Suppressor macrophage treated with lipopolysaccharide for 4 hours (primary cell): ENCODE measurements at places on chromosomes 6 and 20.
A peak's percentile ranks its signal among the peaks of the same experiment; 100 is the strongest.

DNA sequence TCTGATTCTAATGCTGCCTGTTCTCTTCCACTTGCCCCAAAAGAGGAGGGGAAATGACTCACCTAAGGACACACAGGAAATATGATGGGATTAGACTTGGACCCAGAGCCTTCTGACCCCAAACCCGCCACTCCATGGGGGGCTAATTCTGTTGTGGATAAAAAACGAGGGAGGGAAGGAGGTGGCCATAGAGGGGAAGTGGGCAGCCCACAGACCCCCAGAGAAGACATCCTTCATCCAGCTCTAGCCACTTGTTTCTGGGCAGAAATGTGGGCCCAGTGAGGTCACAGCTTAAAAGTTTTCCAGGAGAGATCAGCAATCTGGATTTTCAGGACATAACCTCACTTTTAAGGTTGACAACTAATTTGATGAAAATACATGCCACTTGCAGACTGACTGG lies 202.1 kb downstream of the ANKRD60 start:
- no peak for DNase-seq

GRCh38 chr20:2279253-2279779 lies 16.5 kb upstream of the TGM3 start:
- no peak for DNase-seq

- no peak for DNase-seq
Measured at GRCh38 chr6:157436944-157437336, 56.0 kb downstream of the ZDHHC14 start.

- DNase-seq, result no peak
Measured at GRCh38 chr20:24609757-24610156, 140.3 kb downstream of the SYNDIG1 start.

DNA sequence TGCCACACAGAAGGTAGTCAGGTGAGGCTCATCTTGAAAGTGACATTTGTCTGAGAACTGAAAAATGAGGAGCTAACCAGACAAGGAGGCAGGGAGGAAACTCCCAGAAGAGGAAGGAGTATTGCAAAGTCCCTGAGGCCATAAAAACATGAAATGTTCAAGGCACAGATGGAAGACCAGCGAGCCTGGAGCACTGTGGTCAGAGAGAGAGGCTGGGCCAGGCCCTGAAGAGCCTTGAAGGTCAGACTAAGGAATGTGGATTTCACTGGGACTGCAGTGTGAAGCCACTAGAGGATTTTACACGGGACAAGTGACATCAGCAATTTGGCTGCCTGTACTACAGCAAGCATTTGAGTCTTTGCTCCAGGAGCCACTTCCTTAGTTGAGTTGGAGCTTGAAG lies 21.1 kb upstream of the TMEM181 start:
- DNase-seq, result no peak

DNA sequence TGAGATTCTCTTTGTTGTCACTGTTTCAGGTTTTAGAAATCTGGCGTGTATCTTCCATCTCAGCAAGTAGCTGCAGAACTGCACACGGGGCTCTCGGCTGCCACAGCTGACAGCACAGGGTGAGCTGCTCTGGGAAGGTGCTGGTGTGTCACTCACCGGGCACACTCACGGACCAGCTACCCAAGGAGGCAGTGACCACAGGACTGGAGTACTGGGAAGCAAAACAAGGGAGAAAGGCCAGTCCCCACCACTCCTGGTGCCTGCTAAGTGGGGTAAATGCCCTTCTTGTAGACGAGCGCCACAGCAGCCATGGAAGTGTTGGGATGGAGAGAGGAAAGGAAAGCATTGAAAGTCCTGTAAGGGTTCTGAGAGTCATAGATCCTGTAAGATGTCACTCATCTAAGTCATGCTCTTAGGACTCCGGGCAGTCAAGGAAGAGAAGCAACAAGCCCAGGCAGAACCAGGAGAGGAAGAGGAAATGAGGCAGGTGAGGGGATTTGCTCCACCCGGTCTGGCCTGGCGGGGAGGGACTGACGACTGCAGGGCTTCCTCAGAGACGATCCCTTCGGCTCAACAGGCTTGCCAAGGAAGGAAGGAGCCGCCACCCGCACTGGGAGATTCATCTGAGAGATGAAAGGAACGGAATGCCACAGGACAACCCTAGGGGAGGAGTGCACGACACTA lies 48.1 kb downstream of the PRDM1 start:
- DNase-seq, result no peak

GRCh38 chr6:156347656-156348055 lies 429.5 kb upstream of the ARID1B start:
- DNase-seq, result peak; percentile 18

GRCh38 chr6:125952764-125953501 lies 3.6 kb upstream of the HINT3 start:
- peak; percentile 47 for DNase-seq

DNA sequence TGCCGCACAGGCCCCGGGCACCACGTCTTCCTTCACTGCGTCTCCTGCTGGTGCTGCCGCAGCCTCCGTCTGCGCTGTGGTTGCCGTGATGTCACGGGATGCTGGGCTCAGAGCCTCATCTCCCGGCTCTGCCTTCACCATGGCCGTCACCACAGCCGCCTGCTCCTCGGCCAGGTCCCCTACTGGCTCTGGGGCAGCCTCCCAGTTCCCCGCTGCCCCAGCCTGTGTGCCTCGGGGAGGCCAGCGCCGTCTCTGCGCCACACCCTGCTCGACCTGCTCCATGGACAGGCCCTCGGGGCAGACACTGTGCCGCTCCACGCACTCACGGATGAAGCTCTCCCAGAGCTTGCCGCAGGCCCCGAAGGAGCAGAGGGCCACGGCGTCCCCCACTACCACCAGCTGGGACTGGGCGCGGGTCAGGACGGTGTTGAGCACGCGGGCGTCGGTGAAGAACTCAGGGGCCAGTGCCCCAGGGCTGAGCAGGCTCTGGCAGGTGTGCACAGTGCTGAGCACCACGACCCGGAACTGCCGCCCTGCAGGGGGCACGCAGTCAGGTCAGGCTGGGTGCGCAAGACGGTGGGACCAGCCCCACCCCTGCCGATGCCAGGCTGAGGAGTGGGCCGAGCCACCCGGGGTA lies 8.2 kb downstream of the HELZ2 start:
- no peak for DNase-seq

GRCh38 chr6:41344876-41345275 lies 9.5 kb downstream of the NCR2 start:
- DNase-seq, result no peak
